Effector CD4-positive, alpha-beta T cell (primary cell): ENCODE measurements at places on chromosomes 16 and 17.

- no peak for DNase-seq
Observed at GRCh38 chr16:60199150-60199549, 1465.0 kb upstream of the GOT2 start.

DNA sequence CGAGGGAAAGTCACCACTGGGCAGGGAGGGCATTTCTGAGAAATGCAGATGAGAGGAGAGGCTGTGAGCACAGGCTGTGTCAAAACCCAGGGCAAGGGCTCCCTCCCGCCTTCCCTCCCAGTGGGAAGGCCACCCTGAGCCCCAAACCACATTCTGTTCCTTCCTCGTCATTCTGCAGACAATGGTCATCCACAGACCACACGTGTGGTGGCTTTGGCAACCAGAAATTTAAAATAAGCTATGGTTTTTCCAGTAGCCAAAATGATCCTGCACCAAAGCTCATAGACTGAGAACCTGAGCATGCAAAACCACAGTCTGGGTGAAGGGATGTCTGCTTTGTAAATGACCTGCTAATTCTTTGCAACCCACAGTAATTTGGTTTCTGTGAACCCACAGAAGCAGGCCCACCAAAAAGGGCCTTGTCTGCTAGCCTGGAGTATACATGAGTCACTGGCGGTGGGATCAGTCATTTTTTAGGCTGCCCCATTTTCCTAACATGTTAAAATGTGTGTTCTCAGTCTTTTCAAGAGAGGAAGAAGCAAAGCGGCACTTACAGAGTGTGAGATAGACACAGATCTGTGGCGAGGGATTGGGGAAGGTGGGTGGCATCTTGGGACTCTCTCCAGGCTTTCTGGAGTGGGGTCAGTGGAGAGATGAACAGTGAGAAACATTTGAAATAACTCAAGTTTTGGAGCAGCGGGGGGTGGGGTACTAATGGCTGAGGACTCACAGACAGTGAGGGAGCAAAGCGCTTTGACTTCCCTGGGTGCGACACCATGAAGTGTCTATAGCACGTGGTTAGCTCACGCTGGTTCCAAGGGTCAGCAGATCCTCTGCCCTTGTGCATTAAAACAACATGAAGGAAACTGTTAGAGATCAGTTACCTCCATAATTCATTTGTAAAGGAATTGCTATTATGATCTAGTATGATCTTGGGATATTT, 20.5 kb downstream of the GRB7 start:
- peak; percentile 41 for DNase-seq

GRCh38 chr17:43907425-43907981, at the start of gene MPP2:
Gene MPP2 (minus strand): TSS chr17:43907536. CDS start chr17:43904460, 3,076 bp downstream.
- DNase-seq = peak; percentile 54

- no peak for DNase-seq
Observed at GRCh38 chr17:77754956-77755355, 203.5 kb upstream of the TNRC6C start.

- no peak for DNase-seq
Observed at GRCh38 chr17:81983639-81984373, 6.4 kb downstream of the ASPSCR1 start.
